ENCODE measurements at places on chromosomes 3 and 15. TPM values are rescaled to one million over a fixed set of nuclear protein-coding genes. Genes with fewer than 3 reads are reported as not detected.

The AP2M1 gene
- total RNA-seq = 907 TPM

The WDR53 gene
- 25.1 TPM for total RNA-seq

The DUOXA2 gene
- not detected for total RNA-seq

The C3orf85 gene
- not detected for total RNA-seq

The DPPA2 gene
- total RNA-seq = not detected

The GREM1 gene
- not detected for total RNA-seq

The CPN2 gene
- total RNA-seq = not detected

The TIMP4 gene
- total RNA-seq = not detected

The MYH15 gene
- total RNA-seq = 7.3 TPM

The RETNLB gene
- not detected for total RNA-seq

The NR1I2 gene
- total RNA-seq = 0.03 TPM

The TIGIT gene
- total RNA-seq = 0.20 TPM

The MYO5C gene
- total RNA-seq = not detected

The A4GNT gene
- total RNA-seq = not detected

The RASL12 gene
- total RNA-seq = not detected

The CSPG5 gene
- 0.93 TPM for total RNA-seq

The LTK gene
- total RNA-seq = not detected

The GUCA1C gene
- total RNA-seq = not detected

The HIGD2B gene
- not detected for total RNA-seq

The TRPC1 gene
- total RNA-seq = 12.4 TPM

The CBLB gene
- 5.1 TPM for total RNA-seq

The SLC2A2 gene
- total RNA-seq = not detected

The DLEC1 gene
- total RNA-seq = not detected

The ZBED2 gene
- 0.20 TPM for total RNA-seq

The FAM174B gene
- total RNA-seq = 0.37 TPM

Measured in HT1080 (cell line).